ENCODE measurements at places on chromosomes 3 and 15.

- no peak for DNase-seq
Observed at GRCh38 chr3:155435821-155436220, 142.3 kb upstream of the STRIT1 start.

DNA sequence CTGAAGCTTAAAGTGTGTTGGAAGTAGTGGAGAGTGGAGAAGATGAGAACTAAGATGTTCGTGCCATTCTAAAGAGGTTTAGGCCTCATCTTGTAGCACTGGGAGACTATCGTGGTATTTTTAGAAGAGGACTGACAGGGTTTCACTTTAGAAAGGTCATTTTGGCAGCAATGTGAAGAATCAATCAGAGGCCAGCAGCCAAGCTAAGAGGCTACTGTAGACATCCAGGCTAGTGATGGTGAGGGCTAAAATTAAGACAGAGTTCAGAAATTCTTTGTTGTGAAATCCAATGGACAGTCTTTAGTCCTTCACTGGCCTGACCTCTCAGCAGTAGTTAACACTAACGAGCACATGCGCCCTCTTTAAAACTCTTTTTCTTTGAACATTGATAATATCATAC lies 288.2 kb downstream of the TBL1XR1 start:
- no peak for DNase-seq

GRCh38 chr3:120652896-120653545 lies 29.0 kb downstream of the HGD start:
- DNase-seq: no peak

DNA sequence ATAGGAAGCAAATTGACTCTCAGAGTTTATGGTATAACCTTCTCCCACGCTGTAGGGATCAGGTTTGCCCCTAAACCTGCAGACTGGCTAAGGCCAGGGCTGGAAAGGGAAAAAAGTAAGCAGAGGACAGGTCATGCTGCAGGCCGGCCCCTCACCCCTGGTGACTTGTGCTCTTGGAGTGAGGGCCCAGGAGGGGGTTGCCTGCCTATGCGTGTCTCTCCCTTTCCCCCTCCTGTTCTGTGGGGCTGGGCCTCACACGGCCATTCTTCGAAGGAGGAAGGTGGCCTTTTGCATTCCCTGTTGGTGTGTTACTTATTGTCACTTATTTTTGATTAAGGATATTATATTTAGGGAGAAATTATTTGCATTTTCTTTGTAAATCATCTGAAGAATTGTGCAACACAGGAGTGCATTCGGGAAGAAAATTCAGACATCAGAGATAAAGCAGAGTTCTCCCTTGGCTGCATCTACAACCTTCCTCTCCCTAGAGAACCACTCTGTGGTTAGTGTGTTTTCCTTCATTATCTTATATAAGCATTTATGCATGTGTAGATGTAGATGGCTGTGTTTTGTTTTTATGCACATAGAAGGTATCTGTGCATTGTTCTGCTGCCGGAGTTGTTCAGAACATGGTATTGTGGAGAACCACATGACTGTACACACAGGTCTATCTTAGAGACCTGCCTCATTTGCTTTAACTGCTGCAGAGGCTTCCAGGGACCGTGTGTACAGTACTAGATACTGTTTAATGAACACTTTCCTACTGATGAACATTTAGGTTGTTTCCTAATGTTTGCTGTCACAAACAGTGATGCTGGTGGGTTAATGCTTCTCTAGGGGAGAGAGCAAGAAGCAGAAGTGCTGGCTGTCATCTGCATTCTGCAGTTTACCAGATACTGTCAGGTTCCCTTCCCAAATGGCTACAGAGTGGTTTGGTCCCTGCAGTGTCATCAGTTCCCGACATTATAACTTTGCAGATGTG lies 133.5 kb downstream of the APBA2 start:
- DNase-seq: no peak

DNA sequence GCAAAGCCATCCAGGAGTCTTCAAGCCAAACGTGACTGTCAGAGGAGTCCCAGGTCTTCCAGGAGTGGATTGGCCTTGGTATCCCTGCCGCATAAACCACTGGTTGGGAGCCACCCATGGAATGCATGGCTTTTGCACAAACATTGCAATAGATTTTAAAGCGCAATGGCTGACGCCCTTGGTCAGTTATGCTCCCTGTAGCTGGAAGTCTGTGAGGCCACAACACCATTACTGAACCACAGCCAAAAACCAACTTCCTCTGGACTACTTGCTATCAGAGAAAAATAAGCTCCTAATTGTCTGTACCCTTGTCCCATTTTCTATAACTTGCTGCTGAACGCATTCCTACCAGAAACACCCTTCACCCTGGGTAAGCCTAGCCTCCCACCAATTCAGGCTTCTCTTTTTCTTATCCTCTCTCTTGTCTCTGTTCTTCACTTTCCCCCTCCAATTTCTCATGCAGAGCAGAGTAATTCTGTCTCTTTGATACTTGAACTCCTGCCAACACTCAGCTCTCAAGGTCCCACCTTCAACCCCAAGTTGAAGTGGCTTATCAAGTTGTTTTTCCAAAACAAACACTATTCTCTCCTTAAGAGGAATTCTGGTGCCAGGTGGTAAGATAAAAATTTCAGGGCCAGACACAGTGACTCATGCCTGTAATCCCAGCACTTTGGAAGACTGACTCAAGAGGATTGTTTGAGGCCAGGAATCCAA lies 176.4 kb upstream of the UBE2E1 start:
- no peak for DNase-seq

GRCh38 chr15:62125773-62126172 lies 39.3 kb downstream of the C2CD4B start:
- DNase-seq: no peak

DNA sequence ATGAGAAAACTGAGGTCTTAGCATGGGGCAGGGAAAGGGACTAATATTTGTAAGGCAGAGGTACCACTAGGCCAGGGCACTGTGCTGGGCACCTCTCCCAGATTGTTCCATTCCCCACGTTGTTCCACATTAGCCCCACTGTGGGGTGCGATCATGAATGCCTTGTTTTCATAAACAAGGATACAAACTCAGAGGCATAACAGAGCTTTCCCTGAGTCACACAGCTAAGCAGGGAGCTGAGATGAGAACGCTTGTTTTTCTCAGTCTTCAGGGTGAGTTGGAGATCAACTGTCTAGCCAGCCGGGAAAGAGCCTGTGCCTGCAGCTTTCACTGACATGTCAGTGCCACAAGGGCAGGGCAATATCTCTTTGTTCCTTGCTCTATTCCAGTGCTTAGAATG lies 47.9 kb upstream of the ITGA11 start:
- no peak for DNase-seq

GRCh38 chr15:65303687-65304380 lies 643 bp upstream of the RNU5B-1 start:
- DNase-seq: peak; percentile 75

DNA sequence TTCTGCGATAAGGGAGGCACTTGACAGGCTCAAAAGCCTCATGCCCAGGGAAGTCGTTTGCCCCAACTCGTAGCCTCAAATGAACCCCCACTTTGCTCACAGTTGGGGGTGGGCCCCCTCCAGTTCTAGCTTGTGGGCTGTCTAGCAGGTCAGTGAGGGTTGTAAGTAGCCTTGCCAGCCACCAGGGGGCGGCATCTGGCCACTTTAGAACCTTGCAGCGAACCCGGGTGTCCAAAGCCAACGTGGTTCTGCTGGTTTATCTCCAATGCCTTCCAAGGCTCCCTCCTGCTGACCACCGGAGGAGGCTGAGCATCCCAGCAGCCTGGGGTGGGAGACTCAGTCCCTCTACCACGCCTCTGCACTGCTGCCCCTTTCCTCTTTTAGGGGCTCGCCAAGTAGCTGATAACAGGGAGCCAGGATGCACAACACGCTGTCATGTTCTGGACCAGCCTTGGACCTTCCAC lies 9.2 kb upstream of the RBSN start:
- DNase-seq: peak; percentile 68

- no peak for DNase-seq
Observed at GRCh38 chr3:155984791-155985417, 114.5 kb downstream of the GMPS start.

DNA sequence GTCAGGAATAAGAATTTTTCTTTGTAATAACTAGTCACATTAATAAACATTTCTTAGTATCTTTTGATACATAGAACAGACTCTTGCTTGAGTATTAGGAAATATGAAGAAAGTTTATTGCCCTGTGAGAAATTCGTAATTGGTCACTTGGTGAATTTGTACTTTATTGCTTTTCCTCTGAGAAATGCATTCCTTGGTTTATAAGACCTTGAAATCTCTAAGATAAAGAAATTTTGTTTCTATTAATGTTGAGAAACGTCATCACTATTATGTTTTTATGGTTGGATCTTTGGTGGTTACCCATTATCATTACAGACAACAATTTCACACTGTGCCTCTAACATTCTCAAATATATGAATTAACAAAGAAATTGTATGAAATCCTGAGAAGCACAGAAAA lies 652.0 kb upstream of the NECTIN3 start:
- DNase-seq: no peak

DNA sequence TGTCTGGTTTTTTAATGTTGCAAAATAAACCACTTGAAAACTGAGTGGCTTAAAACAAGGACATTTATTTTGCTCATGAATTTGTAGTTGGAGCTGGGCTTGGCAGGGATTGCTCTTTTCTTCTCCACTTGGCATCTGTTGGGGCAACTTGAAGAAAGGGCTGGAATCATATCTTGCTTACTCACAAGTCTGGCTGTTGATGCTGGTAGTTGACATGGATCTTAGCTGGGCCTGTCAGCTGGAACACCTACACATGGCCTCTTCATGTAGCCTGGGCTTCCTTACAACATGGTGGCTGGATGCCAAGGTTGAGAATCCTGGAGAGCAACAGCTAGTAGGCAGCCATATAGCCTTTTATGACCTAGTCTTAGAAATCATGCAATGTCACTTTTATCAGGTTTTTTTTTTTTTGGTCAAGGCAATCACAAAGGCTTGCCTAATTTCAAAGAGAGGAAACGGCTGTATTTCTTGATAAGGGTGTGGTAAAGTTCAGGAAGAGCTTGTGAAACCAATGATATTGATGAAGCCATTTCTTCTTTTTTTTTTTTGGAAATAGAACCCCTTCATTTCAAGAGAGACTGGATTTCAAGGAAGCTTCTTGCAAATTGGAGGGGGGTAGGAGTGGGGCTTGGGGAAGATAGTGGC lies 262.1 kb downstream of the IL20RB start:
- DNase-seq: no peak

- peak; percentile 65 for DNase-seq
Observed at GRCh38 chr3:64489361-64490044, 198.3 kb downstream of the ADAMTS9 start.

- DNase-seq: no peak
Observed at GRCh38 chr15:72564091-72564490, 90.0 kb downstream of the ARIH1 start.

DNA sequence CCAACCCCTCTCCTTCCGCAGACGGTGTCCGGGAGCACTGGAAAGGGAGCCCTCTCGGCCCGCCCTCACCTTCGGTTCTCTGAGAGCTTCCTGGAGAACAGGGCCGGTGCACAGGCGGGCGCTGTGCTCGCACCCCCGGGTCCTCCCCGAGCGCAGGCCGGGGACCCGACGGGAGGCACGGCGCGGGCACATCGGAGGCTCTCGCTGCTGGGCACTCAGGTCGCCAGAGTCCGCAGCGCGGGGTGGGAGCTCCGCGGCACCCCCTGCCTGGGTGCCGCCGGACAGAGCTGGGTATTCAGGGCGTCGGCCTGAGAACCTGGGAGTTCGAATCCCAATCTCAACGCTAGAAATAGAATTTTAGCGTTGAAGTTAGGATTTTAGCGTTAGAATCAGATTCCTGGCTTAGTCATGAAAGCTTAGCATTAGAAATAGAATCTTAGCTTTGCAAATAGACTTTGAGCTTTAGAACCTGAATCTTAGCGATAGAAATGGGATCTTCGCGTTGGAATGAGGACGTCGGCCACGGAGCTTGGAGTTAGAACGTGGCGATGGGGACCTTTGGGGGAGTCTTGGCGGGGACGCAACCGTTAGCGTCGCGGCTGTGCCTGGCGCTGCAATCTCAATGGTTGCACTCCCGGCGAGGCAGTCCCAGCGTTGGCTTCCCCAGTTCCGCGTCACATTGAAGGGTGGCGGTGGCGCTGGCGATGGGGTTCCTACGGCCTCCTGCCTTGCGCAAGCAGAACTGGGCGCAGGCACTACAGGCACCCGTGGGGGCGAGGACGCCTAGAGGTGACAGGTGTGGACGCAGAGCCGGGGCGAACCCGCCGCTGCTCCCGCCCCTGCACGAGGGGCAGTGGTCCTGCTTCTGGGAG lies 549 bp downstream of the TRH start:
- peak; percentile 36 for DNase-seq

GRCh38 chr3:73114711-73115110 lies 53.3 kb downstream of the EBLN2 start:
- DNase-seq: no peak

GRCh38 chr3:52176951-52177700 lies 20.8 kb upstream of the ALAS1 start:
- DNase-seq: no peak

DNA sequence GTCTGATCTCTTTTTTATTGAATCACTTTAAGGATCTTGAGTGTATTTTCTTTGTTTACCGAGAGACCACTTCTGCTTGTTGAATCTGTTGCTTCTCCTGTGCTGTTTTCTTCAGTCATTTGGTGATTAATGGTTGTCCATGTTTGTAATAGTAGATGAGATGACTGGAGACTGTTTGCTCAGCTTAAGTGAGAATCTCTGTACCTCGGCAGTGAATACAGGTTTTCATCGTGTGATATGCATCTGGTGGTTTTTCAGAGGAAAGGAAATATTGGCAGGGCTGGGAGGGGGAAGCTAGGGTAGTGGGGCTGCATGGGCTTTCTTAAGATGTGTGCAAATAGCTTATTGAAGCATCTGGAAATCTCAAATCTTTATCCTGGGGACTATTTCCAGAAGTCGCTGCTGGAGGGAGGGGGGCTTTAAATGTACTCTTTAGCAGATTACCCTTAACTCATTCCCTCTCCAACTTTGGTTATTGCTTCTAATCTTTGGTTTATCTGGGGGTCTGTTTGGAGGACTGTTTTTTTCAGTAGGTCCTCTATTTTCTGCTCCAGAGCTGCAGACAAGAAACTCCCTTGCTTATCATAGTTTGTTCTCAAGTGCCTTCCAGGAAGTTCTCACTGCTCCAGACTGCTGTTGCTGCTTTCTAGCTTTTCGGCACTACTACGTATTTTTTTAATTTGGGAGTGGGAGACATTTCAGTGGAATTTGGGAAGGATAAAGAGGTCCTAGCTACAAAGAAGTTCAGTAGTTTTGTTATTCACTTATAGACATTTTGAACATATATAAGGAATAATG lies 19.4 kb downstream of the CMTM8 start:
- DNase-seq: no peak
